ENCODE measurements at places on chromosomes 11 and 22.

DNA sequence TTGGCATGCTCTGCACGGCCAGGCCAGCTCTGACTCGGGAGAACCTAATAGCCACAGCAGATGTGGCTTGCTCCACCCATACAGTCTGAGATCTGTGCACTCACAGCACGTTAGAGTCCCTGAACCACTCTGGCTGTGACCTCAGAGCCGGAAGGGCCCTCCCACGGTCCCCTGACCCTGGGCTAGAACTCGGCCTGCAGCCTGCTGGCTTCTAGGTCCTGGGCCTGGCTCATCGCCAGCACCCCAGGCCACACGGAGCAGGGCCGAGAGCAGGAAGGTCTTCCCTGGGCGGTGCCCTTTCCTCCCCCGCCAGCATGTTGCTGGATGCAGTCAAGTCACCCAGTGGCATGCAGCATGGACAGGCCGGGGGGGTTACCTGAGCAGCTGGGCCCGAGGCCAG is 35.3 kb upstream of the TTLL12 start:
- no peak for DNase-seq

- no peak for DNase-seq
Measured at GRCh38 chr11:24794064-24794463, 297.2 kb downstream of the LUZP2 start.

DNA sequence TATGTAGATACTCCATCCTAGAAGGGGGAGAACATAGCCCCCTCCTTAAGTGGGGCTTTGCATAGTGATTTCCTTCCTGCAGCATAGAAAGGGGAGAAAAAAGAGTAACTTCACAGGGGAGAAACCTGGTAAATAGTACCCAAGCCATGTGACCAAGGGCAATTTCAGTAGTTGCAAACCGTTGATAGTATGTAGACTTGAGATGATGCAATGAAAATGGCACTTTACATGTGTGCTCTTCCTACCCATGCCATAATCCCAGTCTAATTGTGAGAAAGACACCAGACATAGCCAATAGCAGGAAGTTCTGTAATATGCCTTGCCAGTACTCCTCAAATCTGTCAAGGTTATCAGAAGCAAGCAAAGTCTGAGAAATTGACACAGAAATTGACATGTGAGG is 104.1 kb downstream of the NCAM1 start:
- DNase-seq: no peak

GRCh38 chr11:31794548-31794947 is 16.6 kb downstream of the PAX6 start:
- no peak for DNase-seq

DNA sequence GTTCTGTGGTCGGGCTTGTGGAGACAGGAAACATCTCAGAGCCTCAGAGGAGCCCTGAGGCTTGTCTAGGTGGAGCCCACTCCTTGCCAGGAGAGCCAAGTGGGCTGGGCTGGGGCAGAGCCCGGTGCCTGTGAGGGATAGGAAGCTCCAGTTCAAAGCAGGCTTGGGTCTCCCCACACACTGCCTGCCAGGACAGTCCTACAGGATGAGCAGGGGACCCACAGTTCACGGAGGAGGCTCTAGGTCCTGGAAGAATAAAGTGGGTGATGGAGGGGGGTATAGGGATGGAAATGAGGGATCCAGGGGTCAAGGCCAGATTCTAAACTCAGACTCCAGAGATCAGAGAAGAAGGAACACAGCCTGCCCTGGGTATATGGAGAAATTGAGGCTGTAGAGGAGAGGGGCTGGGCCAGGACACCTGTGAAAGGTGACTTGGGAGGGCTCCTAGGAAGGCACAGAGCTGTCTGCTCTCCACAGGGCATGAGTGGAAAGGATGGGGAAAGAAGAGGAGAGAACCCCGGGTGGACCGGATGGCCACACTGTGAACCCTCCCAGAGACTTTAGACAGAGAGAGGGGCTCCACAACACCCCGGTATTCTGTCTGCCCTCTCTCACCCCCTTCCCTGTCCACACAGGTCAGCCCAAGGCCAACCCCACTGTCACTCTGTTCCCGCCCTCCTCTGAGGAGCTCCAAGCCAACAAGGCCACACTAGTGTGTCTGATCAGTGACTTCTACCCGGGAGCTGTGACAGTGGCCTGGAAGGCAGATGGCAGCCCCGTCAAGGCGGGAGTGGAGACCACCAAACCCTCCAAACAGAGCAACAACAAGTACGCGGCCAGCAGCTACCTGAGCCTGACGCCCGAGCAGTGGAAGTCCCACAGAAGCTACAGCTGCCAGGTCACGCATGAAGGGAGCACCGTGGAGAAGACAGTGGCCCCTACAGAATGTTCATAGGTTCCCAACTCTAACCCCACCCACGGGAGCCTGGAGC is 7.4 kb downstream of the IGLL5 start:
- no peak for DNase-seq

DNA sequence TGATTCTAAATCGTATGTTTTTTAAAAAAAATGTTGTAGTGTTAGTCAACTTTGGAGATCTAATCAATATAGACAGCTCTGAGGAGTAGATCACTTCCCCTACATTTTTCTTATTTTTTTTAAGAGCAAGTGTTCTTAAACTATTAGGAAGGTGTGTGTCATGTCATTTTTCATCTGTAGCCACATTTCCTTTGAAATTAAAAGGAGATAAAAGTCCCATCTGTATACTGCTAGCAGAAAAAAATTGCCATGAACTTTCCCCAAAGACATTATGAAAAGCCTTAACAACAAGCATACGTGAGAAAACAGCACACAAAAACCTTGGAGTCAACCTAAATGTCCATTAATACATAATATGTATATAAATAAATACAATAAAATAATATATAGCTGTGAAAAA is 286.6 kb downstream of the ETS1 start:
- DNase-seq: no peak

- no peak for DNase-seq
Measured at GRCh38 chr11:78397398-78397797, 20.2 kb downstream of the GAB2 start.

DNA sequence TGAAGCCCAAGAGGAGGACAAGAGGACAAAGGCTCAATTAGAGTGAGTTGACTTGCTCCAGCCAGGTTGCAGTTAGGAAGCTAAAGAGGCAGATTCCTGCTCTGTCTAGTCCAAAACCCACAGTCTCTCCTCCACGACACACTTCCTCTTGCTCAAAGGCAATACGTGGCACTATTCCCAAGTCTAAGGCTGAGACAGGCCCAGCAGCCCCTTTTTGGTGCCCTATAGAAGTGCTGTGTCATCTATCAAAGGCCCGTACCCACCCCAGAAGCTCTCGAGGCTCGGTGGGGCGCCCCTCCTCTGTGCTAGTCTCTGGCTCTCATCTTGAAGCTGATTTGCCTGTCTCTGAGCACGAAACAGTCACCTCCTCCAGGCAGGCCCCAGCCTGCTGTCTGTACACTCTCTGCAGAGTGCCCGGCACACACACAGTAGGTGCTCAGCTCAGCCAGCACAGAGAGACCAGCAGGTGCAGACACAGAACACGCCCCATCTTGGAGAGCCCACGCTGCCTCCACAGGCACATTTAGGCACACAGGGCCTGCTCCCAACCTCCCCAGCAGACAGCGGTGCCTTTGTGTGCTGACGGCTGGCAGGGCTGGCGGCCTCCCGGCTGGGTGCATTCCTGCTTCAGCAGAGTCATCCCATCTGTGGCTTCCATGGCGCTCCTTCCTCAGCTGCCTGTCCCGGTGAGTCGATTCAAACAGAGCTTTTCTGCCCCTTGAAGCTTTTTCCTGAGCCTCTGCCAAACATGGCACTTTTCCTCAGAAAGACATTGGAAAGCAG is 52.8 kb downstream of the MYH9 start:
- DNase-seq: no peak

DNA sequence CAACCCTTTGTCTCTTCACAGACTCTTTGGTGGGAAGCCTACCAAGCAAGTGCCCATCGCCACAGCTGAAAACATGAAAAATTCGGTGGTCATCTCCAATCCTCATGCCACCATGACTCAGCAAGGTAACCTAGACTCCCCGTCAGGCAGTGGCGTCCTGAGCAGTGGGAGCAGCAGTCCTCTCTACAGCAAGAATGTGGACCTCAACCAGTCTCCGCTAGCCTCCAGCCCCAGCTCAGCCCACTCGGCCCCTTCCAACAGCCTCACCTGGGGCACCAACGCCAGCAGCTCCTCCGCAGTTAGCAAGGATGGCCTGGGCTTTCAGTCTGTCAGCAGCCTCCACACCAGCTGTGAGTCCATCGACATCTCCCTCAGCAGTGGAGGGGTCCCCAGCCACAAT is 111.6 kb downstream of the DBX1 start:
- no peak for DNase-seq

DNA sequence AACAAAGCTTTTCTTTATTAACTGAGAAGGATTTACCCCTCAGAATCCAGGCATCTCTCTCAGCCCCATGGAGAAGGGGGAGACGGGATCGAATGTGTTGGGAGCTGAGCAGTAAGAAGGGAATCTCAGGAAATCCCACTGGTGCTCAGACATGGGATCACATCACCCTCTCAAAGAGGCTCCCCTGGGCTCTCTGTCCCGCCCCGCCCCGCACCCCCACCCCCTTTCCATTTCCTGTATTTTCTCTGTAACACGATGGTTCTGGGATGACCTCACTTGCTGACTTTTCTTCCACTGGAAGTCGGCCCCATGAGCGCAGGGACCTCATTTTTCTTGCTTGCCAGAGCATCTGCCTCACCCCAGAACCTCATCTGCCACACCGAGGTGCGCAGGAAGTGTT is 100.0 kb downstream of the RPS6KA4 start:
- DNase-seq: no peak

DNA sequence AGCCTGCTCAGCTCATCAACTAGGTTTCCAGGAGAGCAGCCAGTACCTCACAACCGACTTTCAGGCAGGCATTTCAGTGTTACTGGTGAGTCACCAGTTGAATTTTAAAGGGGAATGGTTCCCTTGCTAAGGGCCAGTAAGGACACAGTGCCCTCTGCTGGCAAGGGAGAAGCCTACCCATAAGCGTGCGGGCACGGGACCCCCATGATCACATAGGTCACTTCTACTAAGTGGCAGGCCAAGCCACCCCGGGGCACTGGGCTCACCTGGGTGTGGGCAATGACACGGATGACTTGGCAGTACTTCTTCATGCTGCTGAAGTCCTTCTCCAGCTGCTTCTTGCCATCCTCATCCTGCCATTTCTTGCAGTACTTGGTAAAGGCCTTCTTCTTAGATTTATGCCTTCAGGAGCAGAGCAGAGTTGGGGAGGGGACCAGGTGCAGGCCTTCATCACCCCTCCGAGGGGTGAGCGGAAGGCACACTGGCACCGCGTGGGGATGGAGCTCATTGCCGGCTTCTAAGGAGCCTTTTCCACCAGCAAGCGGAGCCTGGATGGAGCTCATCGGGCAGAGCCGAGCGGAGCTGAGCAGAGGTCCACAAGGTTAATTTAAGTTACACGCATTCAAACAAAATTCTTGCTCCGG is 2.9 kb downstream of the RPL3 start:
- no peak for DNase-seq

GRCh38 chr22:21000987-21001600 is 824 bp downstream of the THAP7 start:
- DNase-seq: no peak

Measured in cerebellar nuclear complex (tissue), 1 donor.